Motor neuron (in vitro differentiated cells): ENCODE measurements at places on chromosomes 1 and 21.
A peak's percentile ranks its signal among the peaks of the same experiment; 100 is the strongest.

DNA sequence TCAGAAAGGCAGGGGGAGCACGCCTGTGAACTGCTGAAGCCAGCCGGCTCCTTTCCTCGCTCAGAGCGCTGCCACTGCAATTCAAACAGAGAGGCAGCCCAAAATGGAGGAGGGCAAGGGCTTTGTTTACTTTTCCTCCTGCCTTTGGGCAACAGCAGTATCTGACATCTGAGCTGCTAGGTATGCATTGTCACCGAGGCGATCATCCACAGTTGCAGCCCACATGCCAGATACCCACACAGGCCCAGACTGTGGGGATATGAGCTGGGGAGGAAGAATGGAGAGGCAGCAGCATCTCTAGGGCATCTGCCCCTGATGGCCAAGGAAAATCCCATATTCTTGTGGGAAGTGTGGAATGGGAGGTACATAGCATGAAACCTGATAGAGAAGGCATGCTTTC lies 357.1 kb downstream of the BARHL2 start:
- ATAC-seq: no peak

GRCh38 chr21:35149698-35150097 lies 100.6 kb upstream of the RUNX1 start:
- no peak for ATAC-seq

- no peak for ATAC-seq
These were observed 1208.7 kb downstream of the BRINP3 start for GRCh38 chr1:189269011-189269410.

DNA sequence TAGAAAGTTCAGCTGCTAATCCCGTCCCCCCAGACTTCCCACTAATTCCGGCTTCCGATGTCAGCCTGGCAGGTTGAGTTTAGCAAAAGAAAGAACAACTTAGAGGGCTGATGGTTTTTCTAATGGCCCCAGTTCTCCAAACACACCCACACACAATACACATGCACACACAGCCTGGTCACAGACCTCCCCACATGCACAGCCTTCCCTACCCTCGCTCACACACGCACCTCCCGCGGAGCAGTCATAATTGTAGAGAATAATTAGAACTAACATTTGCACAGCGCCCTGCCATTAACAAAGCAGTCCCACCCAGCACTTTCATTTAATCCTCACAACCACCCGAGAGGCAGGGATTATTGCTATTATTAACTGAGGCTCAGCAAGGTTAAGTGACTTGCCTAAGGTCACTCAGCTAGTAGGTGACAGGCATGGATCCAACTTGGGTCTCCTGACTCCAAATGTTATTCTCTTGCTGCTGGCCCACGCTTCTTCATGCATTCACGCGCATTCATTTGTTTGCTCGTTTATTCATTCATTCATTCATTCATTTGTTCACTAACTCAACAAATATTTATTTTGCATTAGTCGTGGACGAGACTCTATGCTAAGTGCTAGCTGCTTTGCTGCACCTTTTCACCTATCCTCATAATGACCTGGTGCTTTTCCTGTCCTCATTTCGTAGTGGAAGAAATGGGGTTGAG lies 274.9 kb downstream of the FOXD2 start:
- ATAC-seq: no peak

GRCh38 chr1:32126770-32127169 lies 18.9 kb downstream of the KPNA6 start:
- ATAC-seq: no peak

DNA sequence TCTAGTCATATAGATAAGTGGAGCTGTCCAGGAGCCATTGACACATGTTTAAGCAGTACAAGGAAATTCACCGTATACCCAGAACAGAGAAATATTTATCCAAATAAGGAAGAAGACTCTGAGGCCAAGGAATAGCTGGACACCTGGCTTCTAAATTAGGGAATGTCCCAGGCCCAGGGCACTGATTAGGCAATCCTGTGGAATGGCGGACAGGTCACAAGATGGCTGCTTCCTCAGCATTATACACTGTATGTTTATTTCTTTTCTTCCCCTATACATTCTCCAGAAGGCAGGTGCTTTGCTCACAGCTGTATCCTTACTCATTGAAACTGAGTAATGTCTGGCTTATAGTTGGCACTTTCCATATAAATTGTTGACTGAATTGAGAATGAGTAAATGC lies 59.4 kb downstream of the ST6GALNAC3 start:
- ATAC-seq: no peak

DNA sequence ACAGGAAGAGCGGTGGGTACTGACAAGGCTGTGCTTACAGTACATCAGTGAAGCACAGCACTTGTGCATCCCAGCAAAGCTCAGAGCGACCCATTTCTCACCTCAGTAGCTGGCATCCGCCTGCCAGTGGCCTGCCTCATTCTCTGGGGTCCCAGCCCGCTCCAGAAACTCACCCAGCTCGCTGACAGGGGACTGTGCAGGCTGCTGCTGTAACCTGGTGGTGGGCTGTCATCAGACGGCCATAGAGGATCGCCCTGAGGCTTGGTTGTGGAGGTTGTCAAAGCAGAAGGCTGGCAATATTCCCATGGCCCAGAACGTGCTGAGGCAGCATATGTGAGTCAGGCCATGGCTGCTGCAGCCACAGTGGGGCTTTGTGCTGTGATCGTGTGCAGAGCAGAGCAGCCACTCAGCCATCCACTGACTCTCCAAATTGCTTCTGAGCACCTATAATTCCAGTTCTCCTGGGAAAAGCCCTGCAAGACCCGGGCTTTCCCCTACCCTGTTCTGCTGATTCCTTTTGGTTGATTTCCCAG lies 13.6 kb upstream of the GPR137B start:
- peak; percentile 26 for ATAC-seq

- no peak for ATAC-seq
These were observed 105.2 kb upstream of the PALMD start for GRCh38 chr1:99540744-99541143.
